Upper lobe of right lung (tissue), 1 donor: ENCODE measurements at places on chromosomes 5 and 9. TPM values are rescaled to one million over a fixed set of nuclear protein-coding genes. Genes with fewer than 3 reads are reported as not detected.

DNA sequence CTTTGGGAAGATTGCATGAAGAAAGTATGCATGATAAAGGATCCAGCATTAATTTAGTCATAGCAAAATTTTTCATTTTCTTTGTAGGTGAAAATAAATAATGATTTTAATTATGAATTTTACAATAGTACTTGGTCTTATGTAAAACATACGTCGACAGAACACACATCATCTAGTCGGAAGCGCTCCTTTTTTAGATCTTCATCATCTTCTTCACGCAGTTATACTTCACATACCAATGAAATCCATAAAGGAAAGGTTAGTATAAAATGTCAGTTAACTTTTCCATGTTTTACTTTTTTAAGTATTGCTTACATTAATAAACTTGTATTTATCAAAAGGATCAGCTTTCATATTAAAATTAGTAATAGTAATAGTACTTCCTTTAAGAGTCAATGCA, 35.8 kb downstream of the C7 start:
- H3K36me3 ChIP-seq, result peaks cover 9% of the 10 kb centered on the region
- H3K27me3 ChIP-seq, result no peaks in the 10 kb centered on the region
- H3K4me3 ChIP-seq, result no peak overlapping the region
- no peak overlapping the region for H3K27ac ChIP-seq
- no peaks in the 10 kb centered on the region for H3K4me1 ChIP-seq

DNA sequence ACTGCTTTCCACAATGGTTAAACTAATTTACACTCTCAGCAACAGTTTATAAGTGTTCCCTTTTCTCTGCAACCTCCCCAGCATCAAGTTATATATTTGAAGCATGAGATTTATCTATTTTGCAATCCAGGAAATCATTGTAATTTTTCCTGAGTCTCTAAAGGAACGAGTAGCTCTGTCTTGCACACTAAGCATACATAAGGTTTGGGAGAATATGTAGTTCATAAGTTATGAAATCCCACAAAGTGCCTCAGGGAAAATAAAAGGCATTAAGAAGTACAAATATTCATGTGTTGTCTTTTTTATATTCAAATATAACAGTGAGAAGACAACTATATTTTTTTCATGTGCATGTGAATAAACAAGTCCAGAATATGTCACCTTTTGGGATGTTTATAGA, 377.1 kb upstream of the RORB start:
- H3K36me3 ChIP-seq, result no peaks in the 10 kb centered on the region
- no peak overlapping the region for H3K27ac ChIP-seq
- no peak overlapping the region for H3K4me3 ChIP-seq
- no peaks in the 10 kb centered on the region for H3K4me1 ChIP-seq
- no peaks in the 10 kb centered on the region for H3K27me3 ChIP-seq
- DNase-seq, result no peak

- H3K36me3 ChIP-seq, result no peaks in the 10 kb centered on the region
- no peaks in the 10 kb centered on the region for H3K4me1 ChIP-seq
- H3K27ac ChIP-seq, result no peak overlapping the region
- no peaks in the 10 kb centered on the region for H3K27me3 ChIP-seq
- H3K4me3 ChIP-seq, result no peak overlapping the region
Observed at GRCh38 chr5:76813982-76814562, 4.8 kb upstream of the F2RL1 start.

DNA sequence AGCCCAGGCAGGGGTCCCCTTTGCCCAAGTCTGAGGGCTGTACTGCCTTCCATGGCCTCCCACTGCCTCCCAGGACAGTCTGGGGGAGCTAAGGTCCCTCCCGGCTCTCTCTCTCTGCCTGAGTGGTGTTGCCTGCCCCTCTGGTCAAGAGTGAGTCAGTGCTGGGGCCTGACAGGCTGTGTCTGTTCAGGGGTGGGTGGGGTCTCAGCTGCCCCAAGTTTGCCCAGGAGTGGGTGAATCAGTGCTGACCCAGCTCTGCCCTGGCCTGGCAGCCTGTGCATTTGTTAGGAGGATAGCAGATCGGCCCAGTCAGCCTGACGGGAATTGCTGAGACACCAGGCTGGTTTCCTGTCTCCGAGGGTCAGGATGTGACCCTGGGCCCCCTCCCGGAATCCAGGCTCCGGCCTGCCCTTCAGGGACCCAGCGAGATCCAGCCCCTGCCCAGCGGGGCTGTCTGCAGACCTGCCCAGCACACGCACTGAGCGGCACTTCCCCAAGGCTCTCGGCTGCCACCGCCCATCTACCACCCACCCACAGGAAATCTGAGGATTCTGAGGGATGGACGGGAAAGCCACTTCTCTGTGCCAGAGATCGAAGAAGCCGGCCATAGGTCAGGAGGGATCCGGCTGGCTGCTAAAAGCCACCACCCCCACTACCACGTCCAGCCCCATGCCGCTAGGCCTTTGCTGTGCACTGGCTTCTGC, 15.9 kb downstream of the ENG start:
- H3K4me3 ChIP-seq, result peak overlapping the region; percentile 8
- H3K27ac ChIP-seq, result peak overlapping the region; percentile 91
- peaks cover 30% of the 10 kb centered on the region for H3K36me3 ChIP-seq
- peaks cover 71% of the 10 kb centered on the region for H3K4me1 ChIP-seq

GRCh38 chr9:73133022-73133651, 18.5 kb upstream of the ANXA1 start:
- no peak for DNase-seq
- peak overlapping the region; percentile 96 for H3K27ac ChIP-seq
- no peaks in the 10 kb centered on the region for H3K27me3 ChIP-seq
- H3K4me3 ChIP-seq, result peak overlapping the region; percentile 63
- peaks cover 12% of the 10 kb centered on the region for H3K4me1 ChIP-seq

- no peaks in the 10 kb centered on the region for H3K4me1 ChIP-seq
- H3K27ac ChIP-seq, result no peak overlapping the region
- no peak overlapping the region for H3K4me3 ChIP-seq
- DNase-seq, result peak; percentile 44
- H3K27me3 ChIP-seq, result no peaks in the 10 kb centered on the region
- no peaks in the 10 kb centered on the region for H3K36me3 ChIP-seq
Observed at GRCh38 chr5:163914910-163915309, 409.5 kb downstream of the MAT2B start.

DNA sequence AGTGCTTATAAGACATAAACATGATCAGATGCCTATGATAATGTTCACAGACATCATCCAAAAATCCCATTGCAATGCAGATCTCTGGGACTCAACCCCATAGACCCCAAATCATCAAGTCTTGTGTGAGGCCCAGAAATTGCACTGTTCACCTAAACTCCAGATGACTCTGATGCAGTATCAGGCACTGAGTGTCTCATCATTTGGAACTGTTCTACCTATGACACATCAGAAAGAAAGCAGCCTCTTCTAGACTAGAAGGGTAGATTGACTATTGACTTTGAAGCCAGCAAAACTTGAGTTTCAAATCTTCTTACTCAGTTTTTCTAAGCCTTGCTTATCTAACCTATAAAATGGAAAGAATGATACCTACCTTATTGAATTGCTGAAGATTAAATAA, 58.7 kb upstream of the PAPPA start:
- no peak for DNase-seq
- no peaks in the 10 kb centered on the region for H3K36me3 ChIP-seq
- H3K4me1 ChIP-seq, result no peaks in the 10 kb centered on the region
- H3K27ac ChIP-seq, result no peak overlapping the region
- H3K27me3 ChIP-seq, result no peaks in the 10 kb centered on the region

DNA sequence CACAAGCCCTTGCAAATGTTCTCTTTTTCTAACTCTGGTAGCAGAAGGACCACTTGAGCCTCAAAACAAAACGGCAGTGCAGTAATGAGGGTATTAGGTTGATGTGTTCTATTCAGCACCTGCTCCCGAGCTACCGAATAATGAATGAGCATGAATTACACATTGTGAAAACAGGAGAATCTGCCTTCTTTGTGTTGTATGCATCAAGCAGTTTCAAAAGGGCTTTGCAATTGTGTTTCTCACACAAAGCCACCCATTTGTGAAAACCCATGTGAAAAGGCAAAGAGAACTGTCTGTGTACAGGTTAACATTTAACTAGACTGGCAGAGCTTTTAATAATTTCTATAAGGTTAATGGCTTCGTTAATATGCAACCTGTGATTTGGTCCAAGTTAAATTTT, 97.8 kb downstream of the STK32A start:
- no peak for DNase-seq
- no peaks in the 10 kb centered on the region for H3K36me3 ChIP-seq
- no peaks in the 10 kb centered on the region for H3K4me1 ChIP-seq
- H3K27me3 ChIP-seq, result no peaks in the 10 kb centered on the region

DNA sequence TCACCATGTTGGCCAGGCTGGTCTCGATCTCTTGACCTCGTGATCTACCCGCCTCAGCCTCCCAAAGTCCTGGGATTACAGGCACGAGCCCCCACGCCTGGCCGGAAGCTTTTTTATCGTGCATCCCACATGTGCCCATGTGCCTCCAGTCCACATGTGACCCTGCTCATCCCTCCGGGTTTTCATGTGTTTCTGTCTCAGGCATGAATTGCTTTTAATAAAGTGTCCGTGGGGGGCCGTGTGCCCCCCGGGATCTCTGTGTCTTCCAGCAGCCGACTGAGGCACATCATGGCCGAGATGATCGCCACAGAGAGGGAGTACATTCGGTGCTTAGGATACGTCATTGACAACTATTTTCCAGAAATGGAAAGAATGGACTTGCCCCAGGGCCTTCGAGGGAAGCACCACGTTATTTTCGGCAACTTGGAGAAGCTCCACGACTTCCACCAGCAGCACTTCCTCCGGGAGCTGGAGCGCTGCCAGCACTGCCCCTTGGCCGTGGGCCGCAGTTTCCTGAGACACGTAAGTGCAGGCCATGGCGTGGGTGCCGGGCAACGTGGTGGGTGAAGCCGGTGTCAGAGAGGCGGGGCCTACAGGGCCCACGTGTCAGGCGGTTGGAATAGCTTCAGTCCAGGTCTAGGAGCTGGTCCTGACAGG, 22.1 kb upstream of the LRRC14B start:
- H3K4me3 ChIP-seq, result no peak overlapping the region
- no peaks in the 10 kb centered on the region for H3K36me3 ChIP-seq
- H3K4me1 ChIP-seq, result peaks cover 8% of the 10 kb centered on the region
- peak; percentile 86 for DNase-seq
- no peaks in the 10 kb centered on the region for H3K27me3 ChIP-seq

DNA sequence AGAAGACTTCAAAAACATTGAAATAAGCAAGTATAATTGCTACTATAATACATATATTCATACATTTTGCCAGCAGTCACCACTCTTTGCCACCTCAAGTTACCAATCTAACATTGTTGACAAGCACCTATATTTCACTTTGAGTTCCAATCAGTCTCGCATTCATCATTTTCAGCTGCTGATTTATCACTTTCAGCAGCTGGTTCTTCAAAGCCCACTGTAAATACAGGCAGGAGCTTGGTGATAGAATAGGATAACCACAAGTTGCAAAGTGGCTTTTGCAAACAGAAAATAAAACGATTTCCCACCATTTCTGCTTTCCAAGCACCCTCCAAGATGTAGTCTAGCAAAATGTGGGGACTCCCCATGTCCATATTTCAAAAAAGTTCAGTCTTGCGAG, 114.2 kb upstream of the ITGA1 start:
- no peaks in the 10 kb centered on the region for H3K27me3 ChIP-seq
- H3K36me3 ChIP-seq, result no peaks in the 10 kb centered on the region
- DNase-seq, result no peak
- H3K4me1 ChIP-seq, result peaks cover 4% of the 10 kb centered on the region

- no peak overlapping the region for H3K4me3 ChIP-seq
- H3K27me3 ChIP-seq, result no peaks in the 10 kb centered on the region
- no peak overlapping the region for H3K27ac ChIP-seq
- no peaks in the 10 kb centered on the region for H3K4me1 ChIP-seq
Observed at GRCh38 chr5:54825005-54825404, 160.4 kb downstream of the ESM1 start.

- H3K36me3 ChIP-seq, result no peaks in the 10 kb centered on the region
- no peak for DNase-seq
- H3K4me3 ChIP-seq, result no peak overlapping the region
- no peaks in the 10 kb centered on the region for H3K4me1 ChIP-seq
- no peak overlapping the region for H3K27ac ChIP-seq
Observed at GRCh38 chr5:41305056-41305455, 91.7 kb upstream of the C6 start.

DNA sequence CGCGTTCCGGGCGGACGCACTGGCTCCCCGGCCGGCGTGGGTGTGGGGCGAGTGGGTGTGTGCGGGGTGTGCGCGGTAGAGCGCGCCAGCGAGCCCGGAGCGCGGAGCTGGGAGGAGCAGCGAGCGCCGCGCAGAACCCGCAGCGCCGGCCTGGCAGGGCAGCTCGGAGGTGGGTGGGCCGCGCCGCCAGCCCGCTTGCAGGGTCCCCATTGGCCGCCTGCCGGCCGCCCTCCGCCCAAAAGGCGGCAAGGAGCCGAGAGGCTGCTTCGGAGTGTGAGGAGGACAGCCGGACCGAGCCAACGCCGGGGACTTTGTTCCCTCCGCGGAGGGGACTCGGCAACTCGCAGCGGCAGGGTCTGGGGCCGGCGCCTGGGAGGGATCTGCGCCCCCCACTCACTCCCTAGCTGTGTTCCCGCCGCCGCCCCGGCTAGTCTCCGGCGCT, at the start of gene DAPK1:
TSS of gene DAPK1 (plus strand) at position 264 of the 442 bp plus-strand sequence. CDS start 1,211 bp downstream, outside the sequence.
- peak; percentile 92 for DNase-seq
- peak within 1 kb of the TSS; percentile 80 for H3K4me3 ChIP-seq
- no peaks in the 10 kb centered on the region for H3K27me3 ChIP-seq
- H3K27ac ChIP-seq, result peak within 1 kb of the TSS; percentile 94
- H3K36me3 ChIP-seq, result no peaks in the 10 kb centered on the region
- peaks cover 28% of the 10 kb centered on the region for H3K4me1 ChIP-seq

DNA sequence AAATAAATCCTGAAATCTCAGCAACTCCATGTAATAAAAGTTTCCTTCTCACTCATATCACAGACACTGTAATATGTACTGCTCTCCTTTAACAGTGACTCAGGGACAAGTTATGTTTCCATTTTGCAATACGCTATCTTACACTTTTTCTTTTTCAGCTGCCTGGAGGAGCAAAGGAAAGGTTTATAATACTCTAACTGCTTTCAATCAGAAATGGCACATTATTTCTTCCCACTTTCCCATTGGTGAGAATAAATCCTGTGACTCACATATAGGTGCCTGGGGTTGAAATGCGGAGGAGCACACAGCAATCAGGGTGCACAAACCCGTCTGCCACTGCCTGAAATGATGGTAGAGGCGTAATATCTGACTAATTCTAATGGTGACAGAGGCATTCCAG, 186.6 kb downstream of the HINT1 start:
- H3K4me3 ChIP-seq, result no peak overlapping the region
- no peaks in the 10 kb centered on the region for H3K27me3 ChIP-seq
- DNase-seq, result no peak

The HTR1A gene
- total RNA-seq, result not detected

The SCGB3A1 gene
- 86.9 TPM for total RNA-seq

The TEK gene
- 65.6 TPM for total RNA-seq
